A549 treated with CpdA at 1 μM for 4 hours (cell line): ENCODE measurements at places on chromosomes 16 and 17. TPM values are rescaled to one million over a fixed set of nuclear protein-coding genes. Genes with fewer than 3 reads are reported as not detected.

The NOTUM gene
- 0.23 to 0.60 TPM (median 0.38 TPM) in 5 replicates for total RNA-seq

The RNF112 gene
- 0.45 to 1.0 TPM (median 0.88 TPM) in 5 replicates for total RNA-seq

The ICAM2 gene
- total RNA-seq, result 0.07 to 0.14 TPM in 2 of 5 replicates, not detected in the others

The WBP2 gene
- total RNA-seq, result 93.8 to 114 TPM (median 97.0 TPM) in 5 replicates

The ZSCAN10 gene
- 0.03 TPM in 1 of 5 replicates, not detected in the others for total RNA-seq
